ENCODE measurements at places on chromosomes 16 and 17. TPM values are rescaled to one million over a fixed set of nuclear protein-coding genes. Genes with fewer than 3 reads are reported as not detected.

YPEL2 gene
- total RNA-seq, result 25.4 TPM

SLC9A5 gene
- 0.79 TPM for total RNA-seq

TEKT3 gene
- 1.4 TPM for total RNA-seq

KCNJ16 gene
- 0.69 TPM for total RNA-seq

Data from skin of body (tissue), 3 donors.